H9 (cell line): ENCODE measurements at places on chromosomes 3 and 15. TPM values are rescaled to one million over a fixed set of nuclear protein-coding genes. Genes with fewer than 3 reads are reported as not detected.

Gene PRICKLE2
- total RNA-seq = 3.2 and 3.4 TPM in 2 replicates

Gene PYGO1
- 0.59 and 0.83 TPM in 2 replicates for total RNA-seq

Gene RPL4
- total RNA-seq = 3,988 and 4,137 TPM in 2 replicates

Gene TTC14
- 28.4 and 30.4 TPM in 2 replicates for total RNA-seq

Gene GOLGA8H
- 0.70 and 0.94 TPM in 2 replicates for total RNA-seq

Gene CD200R1L
- total RNA-seq = not detected in 2 replicates

Gene KBTBD13
- total RNA-seq = not detected in 2 replicates

Gene CCR4
- 0.07 and 0.09 TPM in 2 replicates for total RNA-seq

GRCh38 chr3:187616307-187616972 is 53.8 kb downstream of the SST start:
- DNase-seq = peak; percentile 74

GRCh38 chr15:63712828-63713520 is 115.8 kb downstream of the FBXL22 start:
- DNase-seq = no peak

GRCh38 chr3:148077318-148077923 is 620.3 kb upstream of the AGTR1 start:
- DNase-seq = no peak

DNA sequence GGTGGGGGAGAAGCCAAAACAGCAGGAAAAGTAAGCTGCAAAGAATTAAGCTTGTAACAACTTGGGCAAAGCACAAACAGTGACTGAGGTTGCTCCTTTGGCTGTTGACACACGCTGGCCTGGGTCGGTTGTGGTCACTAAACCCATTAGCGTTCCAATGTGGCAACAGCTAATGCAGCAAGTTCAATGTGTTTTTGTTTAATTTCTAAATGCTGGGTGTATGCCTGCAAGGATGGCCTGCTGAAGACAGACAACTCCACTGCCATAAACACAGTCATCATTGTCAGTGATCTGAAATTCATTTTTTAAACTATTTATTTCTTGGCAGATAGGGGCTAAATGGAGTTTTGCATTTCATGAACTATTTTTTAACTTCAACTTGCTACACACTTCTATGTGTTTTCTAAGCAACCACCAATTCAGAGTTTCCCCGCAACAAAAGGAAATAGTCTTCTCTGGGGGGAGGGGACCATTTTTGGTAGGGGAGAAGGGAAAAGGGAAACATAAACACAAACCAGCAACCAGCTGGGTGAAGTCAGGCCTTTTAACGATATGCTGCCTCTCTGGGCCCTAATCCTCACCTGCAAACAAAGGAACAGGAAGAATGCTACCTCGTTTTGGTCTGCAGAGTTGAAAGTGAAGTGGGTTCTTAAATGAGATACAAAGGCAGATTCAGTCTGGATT is 34.8 kb upstream of the WNT5A start:
- no peak for DNase-seq

DNA sequence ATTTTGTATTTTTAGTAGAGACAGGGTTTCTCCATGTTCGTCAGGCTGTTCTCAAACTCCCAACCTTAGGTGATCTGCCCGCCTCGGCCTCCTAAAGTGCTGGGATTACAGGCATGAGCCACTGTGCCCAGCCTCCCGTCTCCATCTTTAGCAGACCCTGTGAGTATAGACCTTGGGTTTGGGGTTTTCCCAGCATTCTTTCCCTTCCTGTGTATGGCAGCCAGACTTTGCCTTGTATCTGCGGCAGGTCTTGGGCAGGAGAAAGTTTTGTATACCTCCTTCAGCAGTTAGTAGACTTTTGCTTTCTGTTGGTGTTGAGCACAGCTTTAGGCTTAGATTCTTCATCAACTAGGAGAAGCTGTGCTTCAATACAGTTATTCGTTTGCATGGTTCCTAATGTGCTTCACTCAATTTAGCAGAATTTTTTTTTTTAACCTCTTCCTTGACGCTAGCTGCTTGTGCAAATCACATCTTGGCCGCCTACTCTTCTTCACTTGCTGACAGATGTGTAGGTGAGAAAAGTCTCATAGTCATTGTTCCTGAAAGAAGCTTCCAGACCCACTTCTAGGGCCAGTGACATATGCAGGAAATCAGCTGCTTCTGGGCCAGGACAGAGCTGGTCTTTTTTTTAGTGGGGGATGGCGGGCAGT is 38.4 kb downstream of the MAP2K1 start:
- no peak for DNase-seq

DNA sequence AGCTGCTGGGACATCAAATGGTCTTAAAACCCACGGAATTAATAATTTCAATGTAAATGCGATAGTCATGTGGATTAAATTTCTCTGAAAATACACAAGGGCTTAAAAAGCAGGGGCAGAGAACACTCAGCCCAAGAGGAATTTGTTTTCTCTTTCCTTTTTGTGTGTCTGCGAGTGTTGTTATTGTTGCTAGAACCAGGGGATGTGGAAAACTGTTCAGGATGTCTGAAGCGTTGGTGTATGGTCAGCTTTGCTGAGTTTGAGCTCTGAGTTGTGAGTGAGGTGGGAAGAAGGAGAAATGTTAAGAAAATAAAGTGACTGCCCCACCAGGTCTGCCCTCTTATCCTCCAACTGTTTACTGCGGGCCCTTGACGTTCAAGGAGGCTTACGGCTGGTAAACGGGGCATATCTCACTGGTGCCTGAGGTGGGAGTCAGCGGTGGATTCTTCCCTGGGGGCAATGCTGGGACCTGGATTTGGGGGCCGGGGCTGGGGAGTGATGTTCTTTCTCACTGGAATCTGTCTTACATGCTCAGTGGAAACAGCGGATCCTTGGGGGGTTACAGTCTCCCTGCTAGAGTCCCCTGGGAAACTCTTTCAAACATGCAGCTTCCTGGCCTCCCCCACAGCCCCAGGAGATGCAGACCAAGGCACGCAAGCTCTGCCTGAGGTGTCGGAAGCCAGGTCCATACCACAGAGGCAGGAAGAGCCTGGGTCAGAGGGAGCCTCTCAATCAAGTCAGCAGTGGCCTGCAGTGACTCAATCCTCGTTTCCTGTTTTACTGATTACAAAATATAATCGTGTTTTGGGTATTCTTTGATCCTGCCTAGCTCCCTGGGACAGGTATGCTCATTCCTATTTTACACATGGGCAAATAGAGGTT is 41.8 kb downstream of the ITGA11 start:
- DNase-seq = peak; percentile 20

GRCh38 chr3:5023777-5024346 is 44.6 kb downstream of the BHLHE40 start:
- DNase-seq = no peak

- no peak for DNase-seq
These were observed 234.9 kb upstream of the SATB1 start for GRCh38 chr3:18660059-18660458.

GRCh38 chr3:16326724-16327349 is 61.8 kb downstream of the OXNAD1 start:
- DNase-seq = no peak

- peak; percentile 63 for DNase-seq
These were observed 15.4 kb downstream of the IDH2 start for GRCh38 chr15:90086868-90087268.

- DNase-seq = no peak
These were observed 22.3 kb upstream of the PLXNA1 start for GRCh38 chr3:126960604-126960995.

GRCh38 chr3:56783644-56784447 is 17.9 kb downstream of the ARHGEF3 start:
- no peak for DNase-seq

GRCh38 chr3:127387119-127387518 is 99.3 kb upstream of the PRR20G start:
- DNase-seq = no peak

DNA sequence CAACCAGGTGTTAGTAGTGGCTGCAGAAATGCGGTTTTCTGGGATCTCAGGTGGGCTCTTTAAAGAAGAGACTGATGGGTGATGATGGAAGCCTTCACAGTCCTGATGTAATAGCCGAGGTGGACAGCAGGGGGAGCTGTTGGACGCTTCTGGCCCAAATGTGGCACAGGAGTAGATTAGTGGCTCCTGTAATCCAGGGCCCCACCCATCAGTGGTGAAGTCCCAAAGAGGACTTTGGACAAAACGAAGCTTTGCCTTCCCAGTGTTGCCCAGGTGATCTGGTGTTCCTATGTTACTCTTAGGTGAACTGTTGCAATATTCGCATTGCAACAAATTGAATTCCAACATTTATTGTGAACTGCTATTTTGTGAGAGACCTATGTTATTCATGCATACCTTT is 31.8 kb upstream of the MYZAP start:
- peak; percentile 77 for DNase-seq

DNA sequence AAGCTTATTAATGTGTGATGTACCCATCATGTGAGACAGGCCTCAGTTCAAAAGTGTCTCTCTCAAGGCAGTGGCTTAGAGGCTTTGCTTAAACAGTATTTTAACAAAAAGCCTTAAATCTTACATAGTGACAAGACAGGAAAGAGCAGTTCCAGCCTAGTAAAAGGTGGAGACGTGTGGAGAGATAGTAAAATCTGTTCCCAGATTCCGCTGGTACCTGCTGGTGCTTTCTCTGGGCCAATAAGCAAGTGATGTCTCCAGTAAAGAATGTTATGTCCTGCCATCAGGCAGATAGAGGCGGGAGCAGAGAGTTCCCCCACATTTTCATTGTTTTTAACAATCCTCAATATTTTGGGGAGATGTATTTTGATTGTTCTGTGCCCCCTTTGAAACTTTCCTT is 135.0 kb downstream of the VPS8 start:
- no peak for DNase-seq

GRCh38 chr3:169772305-169772896 is 795 bp upstream of the MYNN start:
- peak; percentile 79 for DNase-seq

- DNase-seq = peak; percentile 34
These were observed 819.7 kb downstream of the FHIT start for GRCh38 chr3:60431599-60431958.

DNA sequence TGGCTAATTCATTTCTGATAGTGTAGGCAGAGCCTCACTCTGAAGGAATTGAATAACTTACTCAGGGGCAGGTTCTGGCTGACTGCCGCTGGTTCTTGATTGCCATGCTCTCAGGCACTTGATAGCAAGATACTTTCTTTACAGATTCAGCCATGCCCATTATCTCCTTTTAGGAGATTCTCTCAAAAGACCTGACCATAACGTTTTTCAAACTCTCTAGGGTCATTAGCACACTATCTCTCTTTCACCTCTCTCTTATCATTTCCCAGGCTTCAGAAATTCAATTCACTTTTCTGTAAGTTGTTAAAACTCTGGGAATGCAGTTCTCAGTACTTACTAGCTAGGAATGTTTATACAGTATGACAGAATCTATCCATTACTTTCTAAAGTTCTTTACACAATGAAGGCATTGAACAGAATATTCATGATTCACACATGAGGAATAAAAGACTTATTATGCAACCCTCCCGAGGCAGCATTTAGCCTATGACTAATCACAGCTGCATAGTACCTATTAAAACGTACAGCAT is 850.3 kb upstream of the CADM2 start:
- DNase-seq = no peak

GRCh38 chr3:133136114-133137041 is 98.2 kb downstream of the TMEM108 start:
- no peak for DNase-seq

DNA sequence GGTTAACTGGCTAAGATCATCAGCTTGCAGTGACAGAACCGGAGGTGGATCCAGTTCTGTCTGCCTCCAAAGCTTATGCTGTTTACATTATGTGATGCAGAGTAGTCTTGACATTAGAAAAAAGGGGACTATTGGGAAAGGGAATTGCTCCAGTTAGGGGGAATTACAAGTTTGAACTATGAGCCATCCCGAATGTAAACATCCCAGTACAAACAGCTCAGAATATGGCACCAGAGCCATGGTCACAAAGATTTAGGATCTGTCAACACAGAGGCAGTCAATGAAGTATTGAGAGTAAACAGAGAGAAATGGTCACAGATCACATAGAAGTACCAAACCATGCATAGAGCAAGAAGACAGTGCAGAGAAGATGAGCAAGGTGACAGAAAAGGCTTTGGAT is 39.8 kb upstream of the CRTC3 start:
- no peak for DNase-seq

DNA sequence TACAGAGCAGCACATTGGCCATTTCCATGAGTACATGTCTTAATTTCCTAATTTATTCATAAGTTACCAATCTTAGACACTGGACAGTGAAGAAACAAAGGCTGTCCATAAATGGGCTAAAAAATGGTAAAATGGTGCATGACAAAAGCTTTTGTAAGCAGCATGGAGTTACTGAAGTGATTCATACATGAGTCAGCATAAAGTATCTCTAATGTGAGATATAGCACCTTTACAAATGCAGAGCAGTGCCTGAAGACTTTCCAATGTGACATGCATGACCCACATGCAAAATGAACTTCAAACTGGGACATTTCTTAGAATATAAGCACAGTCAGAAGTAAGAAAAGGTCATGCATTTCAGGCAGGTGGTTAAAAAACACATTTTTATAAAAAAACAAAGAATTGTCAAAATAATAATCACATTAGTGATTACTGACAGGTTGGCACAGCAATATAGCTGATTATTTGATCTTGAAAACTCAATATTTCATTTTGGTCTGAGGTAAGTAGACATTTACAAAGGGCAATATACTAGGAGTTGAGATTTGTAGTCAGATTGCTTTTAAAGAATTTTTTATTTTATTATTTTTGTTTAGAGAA is 299.3 kb downstream of the PLCL2 start:
- no peak for DNase-seq

GRCh38 chr15:88890495-88890894 is 4.8 kb downstream of the HAPLN3 start:
- DNase-seq = no peak

GRCh38 chr3:138254216-138254615 is 67.1 kb downstream of the ARMC8 start:
- no peak for DNase-seq

DNA sequence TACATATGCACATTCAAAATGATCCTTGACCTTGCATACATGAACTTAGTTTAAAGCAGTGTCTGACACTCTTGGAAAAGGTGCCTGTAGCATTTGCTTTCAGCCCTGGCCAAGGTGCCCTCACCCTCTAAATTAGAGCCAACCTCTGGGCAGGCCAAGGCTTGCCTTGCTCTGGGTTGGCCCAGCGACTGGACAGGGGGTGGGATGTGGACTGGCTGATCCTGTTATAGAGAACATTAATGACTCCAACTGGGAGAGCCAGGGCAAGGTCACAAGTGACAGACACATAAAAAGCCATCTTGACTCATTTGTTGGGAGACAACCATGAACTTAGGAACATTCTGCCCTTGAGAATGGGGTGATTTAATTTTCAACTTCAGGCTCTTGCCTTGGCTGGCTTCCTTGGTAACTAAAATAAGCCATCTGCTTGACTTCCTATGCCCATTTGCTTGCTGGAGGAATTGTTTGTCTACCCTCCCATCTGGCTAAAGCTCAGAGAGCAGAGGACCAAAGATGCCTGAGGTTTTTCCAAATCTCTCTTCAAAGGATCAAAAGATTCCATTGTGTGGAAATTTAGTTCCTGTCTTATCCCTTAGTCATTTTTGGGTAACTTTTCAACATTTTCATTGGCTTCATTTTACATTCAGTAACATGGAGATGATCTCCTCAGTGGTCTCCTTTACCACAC is 403.7 kb downstream of the SOX2 start:
- no peak for DNase-seq

- no peak for DNase-seq
These were observed 2.8 kb downstream of the RLBP1 start for GRCh38 chr15:89218531-89218930.
